Right lung (tissue), 10 donors: ENCODE measurements at places on chromosomes 5 and 9.

- no peak for DNase-seq
Observed at GRCh38 chr5:41763081-41763480, 107.1 kb downstream of the OXCT1 start.

DNA sequence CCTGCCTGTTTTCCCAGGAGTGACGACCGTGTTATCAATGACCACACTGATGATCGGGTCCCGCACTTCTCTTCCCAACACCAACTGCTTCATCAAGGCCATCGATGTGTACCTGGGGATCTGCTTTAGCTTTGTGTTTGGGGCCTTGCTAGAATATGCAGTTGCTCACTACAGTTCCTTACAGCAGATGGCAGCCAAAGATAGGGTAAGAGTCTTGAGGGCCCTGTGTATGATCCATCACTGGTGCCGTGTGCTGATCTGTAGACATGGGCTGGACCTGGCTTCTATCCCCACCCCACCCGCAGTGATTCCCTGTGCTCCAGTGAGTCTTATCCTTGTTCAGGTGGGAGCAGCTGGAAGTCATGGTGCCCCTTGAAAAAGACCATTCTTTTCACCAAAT lies 26.0 kb downstream of the GABRP start:
- DNase-seq = no peak

DNA sequence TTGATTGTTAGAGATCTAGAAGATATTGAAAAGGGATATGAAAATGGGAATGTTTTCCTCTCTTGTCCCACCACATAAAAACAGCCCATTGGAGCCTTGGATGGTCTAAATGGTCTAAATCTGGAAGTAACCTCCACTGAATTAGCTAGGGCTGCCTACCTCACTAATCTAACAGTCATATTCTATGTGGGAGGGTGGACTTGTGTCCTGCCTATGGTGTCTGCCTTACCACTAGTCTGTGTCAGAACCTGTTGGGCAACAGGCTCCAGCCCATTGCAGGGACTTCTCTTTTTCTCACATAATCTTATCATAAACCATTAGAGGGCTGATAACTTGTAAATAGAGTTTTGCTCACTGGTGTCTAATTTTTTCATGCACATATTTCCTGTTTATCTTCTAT lies 548.8 kb upstream of the CDH18 start:
- no peak for DNase-seq

GRCh38 chr5:94778299-94778698 lies 159.8 kb downstream of the SLF1 start:
- no peak for DNase-seq

DNA sequence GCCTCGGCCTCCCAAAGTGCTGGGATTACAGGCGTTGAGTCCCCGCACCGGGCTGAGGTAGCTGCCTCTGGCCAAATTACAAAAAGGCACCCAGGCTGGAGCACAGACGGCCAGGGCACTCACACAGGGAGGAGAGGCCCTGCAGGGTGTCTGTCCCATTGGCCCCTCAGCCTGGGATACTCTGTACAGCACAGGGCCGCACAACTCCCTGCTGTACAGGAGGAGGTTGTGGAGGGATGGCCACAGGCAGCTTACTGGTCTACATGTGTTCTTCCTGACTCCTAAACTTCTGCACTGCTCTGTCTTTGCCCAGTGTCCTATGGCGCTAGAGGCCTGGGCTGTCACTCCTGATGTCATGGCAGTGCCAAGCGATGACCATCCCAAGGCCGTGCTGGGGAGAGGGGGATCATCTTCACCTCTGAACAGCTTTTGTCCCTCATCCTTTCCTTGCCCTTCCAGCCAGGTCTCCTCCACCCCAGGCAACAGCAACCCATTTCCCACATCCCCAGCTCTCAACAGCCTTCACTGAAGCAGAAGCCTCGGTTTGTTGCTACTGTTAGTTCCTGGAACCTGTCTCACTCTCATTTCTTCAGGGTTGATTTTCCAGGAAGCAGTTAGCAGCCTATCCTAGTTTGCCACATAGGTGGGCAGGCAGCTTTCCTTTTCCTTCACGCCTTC lies 1.8 kb upstream of the CNOT6 start:
- DNase-seq = no peak

DNA sequence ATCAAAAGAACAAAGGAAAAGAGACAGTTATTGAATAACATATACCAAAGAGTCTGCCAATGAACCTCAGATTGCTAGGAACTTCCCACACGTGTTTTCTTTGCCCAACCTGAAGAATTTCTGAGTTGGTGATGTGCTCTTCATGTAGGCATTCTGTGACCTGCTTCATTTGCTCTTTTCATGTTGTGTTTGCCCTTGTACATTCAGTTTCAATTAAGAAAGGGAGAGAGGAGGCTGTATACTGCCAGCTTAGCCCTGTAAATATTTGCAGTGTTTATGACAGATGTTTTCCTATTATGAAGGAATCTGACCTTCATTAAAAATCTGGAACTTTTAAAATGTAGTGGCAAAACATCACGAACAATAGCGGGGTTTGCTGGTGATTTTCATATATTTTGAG lies 168.5 kb downstream of the GAS1 start:
- no peak for DNase-seq

GRCh38 chr9:77563174-77563573 lies 84.9 kb downstream of the GNA14 start:
- DNase-seq = no peak

GRCh38 chr5:78607864-78608263 lies 40.7 kb downstream of the LHFPL2 start:
- DNase-seq = no peak
